Activated T-cell treated with anti-CD3 and anti-CD28 coated beads, Interleukin-2, amount 50 U/mL, for 72 hours (primary cell): ENCODE measurements at places on chromosomes 5 and 9. TPM values are rescaled to one million over a fixed set of nuclear protein-coding genes. Genes with fewer than 3 reads are reported as not detected.

The BRD8 gene
- total RNA-seq = 66.8 TPM

The PPWD1 gene
- total RNA-seq = 58.1 TPM

The TLX3 gene
- not detected for total RNA-seq

The CD74 gene
- 455 TPM for total RNA-seq

The MYMK gene
- total RNA-seq = not detected

The KIF4B gene
- total RNA-seq = not detected

The NRARP gene
- total RNA-seq = 2.0 TPM

The C9orf50 gene
- total RNA-seq = not detected

The SHISAL2B gene
- total RNA-seq = not detected

The SERF1A gene
- 21.5 TPM for total RNA-seq

The SLC34A1 gene
- total RNA-seq = 0.21 TPM

The SPATA31E1 gene
- not detected for total RNA-seq

The CAVIN4 gene
- total RNA-seq = 0.19 TPM

The ERP44 gene
- total RNA-seq = 11.5 TPM

The CDC26 gene
- total RNA-seq = 58.4 TPM

The PCDHA1 gene
- not detected for total RNA-seq

The FAM200C gene
- 0.89 TPM for total RNA-seq

The NUTM2G gene
- not detected for total RNA-seq

The PTCD2 gene
- total RNA-seq = 19.9 TPM

The FOXD4L6 gene
- total RNA-seq = 0.21 TPM

The SLC36A2 gene
- not detected for total RNA-seq

The MSX2 gene
- total RNA-seq = 0.28 TPM

The FOXD4L4 gene
- 0.16 TPM for total RNA-seq

The BTNL3 gene
- 0.10 TPM for total RNA-seq

The ACOT12 gene
- not detected for total RNA-seq

The DBH gene
- total RNA-seq = not detected

The IL11RA gene
- 55.8 TPM for total RNA-seq

The RCL1 gene
- total RNA-seq = 38.8 TPM

The NR2F1 gene
- not detected for total RNA-seq

The DMGDH gene
- 19.2 TPM for total RNA-seq

The KDM4C gene
- 46.7 TPM for total RNA-seq

The ADCY2 gene
- not detected for total RNA-seq

The ZNF608 gene
- total RNA-seq = not detected

The HRH2 gene
- total RNA-seq = 22.8 TPM

The PFN3 gene
- not detected for total RNA-seq

The EEIG1 gene
- total RNA-seq = 75.1 TPM

The FREM1 gene
- total RNA-seq = not detected

The NSG2 gene
- not detected for total RNA-seq

The OR1J2 gene
- not detected for total RNA-seq

The TMEM215 gene
- not detected for total RNA-seq

The AJM1 gene
- 5.3 TPM for total RNA-seq

The GALT gene
- 61.6 TPM for total RNA-seq

The GZMA gene
- total RNA-seq = 4.2 TPM

The PDZD2 gene
- total RNA-seq = not detected

The NXNL2 gene
- not detected for total RNA-seq

The SH2D3C gene
- total RNA-seq = 65.8 TPM

The MROH2B gene
- not detected for total RNA-seq
